ENCODE measurements at places on chromosomes 16 and 17.

DNA sequence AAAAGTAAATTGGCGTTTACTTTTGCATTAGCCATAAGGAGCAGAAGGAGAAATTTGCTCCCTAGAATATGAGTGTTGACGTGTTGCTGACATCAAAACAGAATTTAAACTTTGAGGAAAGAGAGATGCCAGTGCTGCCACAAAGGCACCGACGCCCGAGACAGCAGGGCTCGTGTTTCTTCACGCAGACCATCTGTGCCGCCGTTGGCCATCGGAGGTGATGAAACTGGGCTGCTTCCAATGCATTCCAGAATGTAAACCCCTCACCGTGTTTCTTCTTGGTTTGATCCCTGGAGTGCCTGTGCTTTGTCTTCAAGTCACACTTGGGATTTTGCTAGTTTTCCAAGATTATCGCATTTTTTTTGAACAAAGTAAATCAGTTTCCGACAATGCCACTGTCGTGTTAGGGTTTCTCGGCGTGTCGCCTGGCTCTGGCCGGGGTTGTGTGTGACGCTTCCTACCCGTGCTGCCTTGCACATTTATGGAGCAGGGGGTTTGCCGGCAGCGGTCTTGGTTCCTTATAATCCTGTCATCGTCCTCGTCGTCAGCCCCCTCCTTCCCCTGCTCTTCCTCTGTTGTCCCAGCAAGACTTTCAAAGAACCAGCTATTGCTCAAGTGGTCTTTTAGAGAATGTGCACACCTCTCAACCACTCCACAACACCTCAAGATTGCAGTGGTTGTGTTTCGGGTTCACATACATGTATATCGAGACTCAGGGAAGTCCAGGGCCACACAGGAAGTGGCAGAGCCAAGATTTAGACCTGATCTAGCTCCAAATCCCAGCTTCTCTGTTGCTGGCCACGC, 103.9 kb downstream of the METRNL start:
- peak; percentile 5 for DNase-seq

DNA sequence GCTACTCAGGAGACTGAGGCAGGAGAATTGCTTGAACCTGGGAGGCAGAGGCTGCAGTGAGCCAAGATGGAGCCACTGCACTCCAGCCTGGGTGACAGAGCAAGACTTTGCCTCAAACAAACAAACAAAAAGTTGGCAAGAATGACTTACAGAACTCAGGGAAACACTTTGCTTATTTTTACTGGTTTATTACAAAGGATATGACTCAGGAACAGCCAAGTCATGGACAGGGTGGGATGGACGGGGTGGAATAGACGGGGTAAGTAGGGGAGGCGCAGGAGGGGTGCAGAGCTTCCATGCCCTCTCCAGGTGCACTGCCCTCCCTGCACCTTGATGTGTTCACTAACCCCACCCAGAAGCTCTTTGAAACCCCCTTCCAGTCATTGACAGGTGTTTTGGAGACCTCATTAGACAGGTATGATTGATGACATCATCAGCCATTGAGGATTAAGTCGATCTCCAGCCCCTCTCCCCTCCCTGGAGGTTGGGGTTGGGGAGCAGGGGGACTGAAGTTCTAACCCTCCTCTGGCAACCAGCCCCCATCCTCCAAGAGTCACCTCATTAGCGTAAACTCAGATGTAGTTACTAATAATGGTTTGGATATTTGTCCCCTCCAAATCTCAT, 41.3 kb upstream of the ZCCHC14 start:
- no peak for DNase-seq

DNA sequence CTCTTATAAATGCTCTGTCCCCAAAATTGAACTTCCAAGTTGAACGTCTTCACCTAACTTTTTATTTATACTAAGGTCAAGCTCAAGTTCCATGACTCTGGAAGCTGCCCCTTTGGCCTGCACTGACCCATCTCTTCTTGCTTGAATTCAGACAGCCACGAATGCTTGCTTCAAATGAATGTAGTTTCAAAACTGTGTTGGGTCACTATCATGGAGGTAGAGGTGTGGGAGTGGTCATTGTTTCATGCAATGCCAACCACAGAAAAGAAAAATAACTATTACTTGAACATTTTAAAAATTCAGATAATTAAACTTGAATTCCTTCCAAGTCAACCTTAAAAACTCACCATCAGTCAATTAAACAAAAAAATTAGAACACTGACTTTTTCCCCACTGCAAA, 2.5 kb downstream of the ITFG1 start:
- DNase-seq, result no peak

DNA sequence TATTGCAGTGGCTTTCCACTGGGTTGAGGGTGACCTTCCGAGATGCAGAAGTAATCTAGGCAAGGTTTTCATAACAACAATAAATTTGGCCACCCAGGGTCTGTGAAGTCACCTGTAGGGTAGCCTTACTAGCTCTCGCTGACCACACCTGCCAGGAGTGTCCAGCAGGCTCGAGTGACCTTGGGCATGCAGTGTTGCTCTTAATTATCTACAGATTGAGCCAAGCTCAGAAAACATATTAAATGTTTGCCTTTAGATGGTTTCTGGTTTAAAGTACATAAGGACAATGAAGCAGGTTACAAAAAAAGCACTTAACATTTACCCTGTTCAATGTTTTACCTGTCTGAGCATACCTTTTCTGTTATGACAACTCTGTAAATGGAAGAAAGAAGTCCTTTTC, 1.8 kb downstream of the TBC1D24 start:
- no peak for DNase-seq

DNA sequence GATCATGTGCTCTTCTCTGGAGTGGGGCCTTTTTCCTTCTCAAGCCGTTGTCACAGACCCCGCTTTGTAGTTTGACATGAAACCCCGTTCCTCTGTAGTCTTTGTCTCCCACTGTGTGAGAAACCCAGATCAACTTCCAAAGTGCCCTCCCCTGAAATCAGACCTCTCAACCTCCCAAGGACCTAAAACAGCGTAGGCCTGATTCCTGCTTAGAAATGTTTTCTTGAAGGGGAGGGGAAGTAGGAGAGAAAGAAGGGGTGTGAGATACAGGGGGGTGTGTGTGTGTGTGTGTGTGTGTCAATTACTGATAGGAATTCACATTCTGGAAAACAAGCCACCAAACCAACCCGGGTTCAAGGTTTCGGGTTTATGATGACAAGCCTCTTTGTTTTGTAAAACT, 1.4 kb downstream of the UBE2O start:
- no peak for DNase-seq

DNA sequence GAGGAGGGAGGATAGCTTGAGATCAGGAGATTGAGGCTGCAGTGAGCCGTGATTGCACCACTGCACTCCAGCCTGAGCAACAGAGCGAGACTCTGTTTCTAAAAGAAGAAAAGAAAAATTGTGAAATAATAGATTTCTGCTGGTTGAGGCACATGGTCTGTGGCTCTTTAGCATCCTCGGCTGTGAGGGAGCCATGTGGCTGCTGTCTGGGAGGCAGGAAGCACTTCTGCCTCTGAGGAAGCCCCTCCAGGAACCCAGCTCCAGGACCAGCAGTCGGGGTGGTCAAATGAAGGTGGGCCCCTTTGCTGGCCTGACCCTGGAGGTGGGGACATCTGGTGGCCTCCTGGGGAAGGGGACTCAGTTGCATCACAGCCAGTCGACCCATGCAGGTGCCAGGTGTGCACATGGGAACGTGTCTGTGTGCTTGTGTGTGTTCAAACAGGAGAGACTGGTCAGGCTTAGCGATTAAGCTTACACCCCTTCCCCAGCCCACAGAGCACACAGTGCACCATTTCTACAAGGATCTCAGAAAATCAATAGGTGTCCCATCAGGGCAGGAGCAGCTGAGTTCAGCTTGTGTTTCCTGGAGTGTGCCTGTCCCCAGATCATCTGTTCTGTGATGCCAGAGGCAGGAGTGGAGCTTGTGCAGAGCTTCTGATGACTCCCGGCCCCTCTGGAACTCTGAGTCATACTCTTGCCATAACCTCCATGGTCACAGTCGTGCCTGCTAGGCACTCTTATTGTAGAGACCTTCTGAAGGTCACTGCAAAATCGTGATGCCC, 24.3 kb upstream of the MGAT5B start:
- DNase-seq, result no peak

- no peak for DNase-seq
Observed at GRCh38 chr17:49224198-49224996, 6.2 kb downstream of the PHOSPHO1 start.

DNA sequence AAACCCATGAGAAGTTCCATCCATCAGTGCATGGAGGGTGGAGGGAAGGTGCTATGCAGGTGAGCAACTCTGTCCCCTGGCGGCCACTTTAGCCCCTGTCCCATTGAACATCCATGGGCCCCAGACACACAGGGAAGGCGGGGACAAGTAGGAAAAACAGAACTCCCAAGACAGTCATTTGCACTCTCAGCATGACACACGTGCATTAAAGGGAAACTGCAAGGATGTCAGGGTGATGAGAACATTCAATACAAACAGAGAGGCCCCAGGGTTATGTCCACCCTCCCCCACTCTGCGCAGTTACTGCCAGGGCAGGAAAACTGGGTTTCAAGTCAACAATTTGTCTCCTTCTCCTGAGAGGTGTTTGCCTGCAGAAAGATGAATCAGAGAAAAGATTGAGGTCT, 44.0 kb upstream of the AKTIP start:
- DNase-seq, result peak; percentile 15

- no peak for DNase-seq
Observed at GRCh38 chr16:9364721-9365369, 273.4 kb downstream of the HAPSTR1 start.

GRCh38 chr17:78921437-78921971, 3.7 kb downstream of the TIMP2 start:
- DNase-seq, result peak; percentile 52

- DNase-seq, result no peak
Observed at GRCh38 chr17:28509789-28510188, 3.6 kb downstream of the FOXN1 start.

DNA sequence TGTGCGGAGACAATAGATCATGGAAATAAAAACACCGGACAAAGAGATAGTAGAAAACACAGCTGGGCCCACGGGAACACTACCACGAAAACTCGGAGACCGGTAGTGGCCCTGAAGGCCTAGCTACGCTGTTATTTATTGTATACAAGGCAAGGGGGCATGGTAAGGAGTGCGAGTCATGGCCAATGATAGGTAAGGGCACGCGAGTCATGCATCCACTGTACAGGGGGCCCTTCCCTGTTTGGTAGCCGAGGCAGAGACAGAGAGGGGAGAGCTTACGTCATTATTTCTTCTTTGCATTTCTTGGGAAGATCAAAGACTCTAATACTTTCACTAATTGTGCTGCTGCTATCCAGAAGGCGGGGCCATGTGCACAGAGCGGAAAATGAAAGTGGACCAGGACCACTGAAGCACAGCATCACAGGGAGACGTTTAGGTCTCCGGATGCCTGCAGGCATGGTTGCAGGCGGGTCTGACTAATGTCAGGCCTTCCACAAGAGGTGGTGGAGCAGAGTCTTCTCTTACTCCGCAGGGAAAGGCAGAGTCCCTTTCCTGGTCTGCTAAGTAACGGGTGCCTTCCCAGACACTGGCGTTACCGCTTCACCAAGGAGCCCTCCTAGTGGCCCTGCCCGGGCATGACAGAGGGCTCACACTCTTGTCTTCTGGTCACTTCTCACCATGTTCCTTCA, 74.4 kb upstream of the ARL4D start:
- DNase-seq, result no peak

DNA sequence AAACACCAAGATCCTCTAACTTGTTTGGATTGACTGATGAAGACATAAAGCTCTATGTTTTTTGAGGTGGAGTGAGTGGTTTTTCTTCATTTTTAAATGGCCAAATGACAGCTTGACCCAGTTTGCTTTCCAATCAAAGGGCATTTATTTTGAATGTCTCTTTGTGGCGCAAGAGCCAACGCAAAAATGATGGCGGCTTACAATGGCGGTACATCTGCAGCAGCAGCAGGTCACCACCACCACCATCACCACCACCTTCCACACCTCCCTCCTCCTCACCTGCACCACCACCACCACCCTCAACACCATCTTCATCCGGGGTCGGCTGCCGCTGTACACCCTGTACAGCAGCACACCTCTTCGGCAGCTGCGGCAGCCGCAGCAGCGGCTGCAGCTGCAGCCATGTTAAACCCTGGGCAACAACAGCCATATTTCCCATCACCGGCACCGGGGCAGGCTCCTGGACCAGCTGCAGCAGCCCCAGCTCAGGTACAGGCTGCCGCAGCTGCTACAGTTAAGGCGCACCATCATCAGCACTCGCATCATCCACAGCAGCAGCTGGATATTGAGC, 329 bp downstream of the NLK start:
- DNase-seq, result no peak

DNA sequence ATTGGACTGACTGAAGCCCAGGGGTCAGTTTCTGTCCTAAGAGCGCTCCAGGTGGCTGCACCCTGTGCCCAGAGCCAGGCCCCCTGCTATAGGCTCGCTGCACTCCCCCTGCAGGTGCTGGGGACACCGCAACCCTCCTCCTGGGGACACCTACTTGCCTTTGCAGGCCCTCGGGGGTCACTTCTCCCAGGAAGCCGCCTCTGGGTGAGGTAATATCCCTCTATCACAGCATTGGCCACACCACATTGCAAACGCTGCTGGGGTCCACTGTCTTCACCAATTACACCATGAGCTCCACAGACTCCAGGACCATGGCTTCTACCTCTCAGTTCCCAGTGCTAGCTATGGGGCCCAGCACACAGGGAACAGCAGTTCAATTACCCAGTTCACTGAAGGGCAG, 14.9 kb downstream of the USP36 start:
- DNase-seq, result no peak

- no peak for DNase-seq
Observed at GRCh38 chr17:2995886-2996809, 67.3 kb downstream of the OR1D5 start.

DNA sequence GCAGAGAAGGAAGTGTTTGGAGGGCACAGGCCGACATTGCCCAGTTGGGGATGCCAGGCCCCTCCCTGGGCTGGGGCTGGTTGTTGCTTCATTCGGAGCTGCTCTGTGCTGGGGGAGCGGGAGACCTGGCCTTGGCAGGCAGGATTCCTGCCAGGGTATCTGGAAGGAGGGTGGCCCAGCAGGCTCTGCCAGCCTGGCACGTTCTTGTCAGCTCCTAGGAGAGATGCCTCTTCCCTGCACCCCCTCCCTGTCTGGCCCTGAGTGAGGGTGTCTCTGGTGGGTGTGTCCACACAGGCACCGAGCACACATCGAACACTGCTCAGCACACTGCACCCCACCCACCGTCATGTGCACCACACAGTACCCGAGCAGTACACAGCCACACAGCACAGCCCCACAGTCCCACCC, 35.2 kb downstream of the ARHGAP23 start:
- no peak for DNase-seq

- DNase-seq, result no peak
Observed at GRCh38 chr17:17141860-17142552, 64.1 kb downstream of the PLD6 start.

GRCh38 chr16:50681021-50681885, at the start of gene SNX20:
Gene SNX20, minus strand, starts transcription at chr16:50681312. Its CDS starts 3,786 bp downstream, at chr16:50677526.
- peak; percentile 52 for DNase-seq

GRCh38 chr16:14020141-14020540, 51.0 kb upstream of the MRTFB start:
- no peak for DNase-seq

- DNase-seq, result no peak
Observed at GRCh38 chr17:59620064-59620359, 317 bp downstream of the CLTC start.
